ENCODE measurements at places on chromosomes 4 and X.

DNA sequence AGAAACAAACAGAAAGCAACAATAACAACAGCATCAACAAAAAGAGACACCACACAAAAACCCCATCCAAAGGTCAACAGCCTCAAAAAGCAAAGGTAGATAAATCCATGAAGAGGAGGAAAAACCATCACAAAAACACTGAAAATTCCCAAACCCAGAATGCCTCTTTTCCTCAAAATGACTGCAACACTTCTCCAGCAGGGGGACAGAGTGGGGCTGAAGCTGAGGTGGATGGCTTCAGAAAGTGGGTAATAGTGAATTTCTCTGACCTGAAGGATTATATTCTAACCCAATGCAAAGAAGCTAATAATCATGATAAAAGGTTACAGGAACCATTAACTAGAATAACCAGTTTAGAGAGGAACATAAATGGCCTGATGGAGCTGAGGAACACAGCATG lies 888.2 kb downstream of the RAB28 start:
- DNase-seq: no peak

DNA sequence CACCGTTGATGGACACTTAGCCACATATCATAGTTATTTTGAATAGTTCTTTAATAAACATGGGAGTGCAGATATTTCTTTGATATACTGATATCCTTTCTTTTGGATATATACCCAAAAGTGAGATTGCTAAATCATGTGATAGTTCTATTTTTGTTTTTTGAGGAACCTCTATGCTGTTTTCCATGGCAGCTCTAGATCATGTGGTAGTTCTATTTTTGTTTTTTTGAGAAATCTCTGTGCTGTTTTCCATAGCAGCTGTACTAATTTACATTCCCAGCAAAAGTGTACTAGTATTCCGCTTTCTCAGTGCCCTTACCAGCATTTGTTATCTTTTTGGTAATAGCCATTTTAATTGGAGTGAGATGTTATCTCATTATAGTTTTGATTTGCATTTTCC lies 3.6 kb downstream of the SH3BGRL start:
- no peak for DNase-seq

- DNase-seq: no peak
These were observed 52.0 kb upstream of the TMSB15B start for GRCh38 chrX:103910430-103910829.

DNA sequence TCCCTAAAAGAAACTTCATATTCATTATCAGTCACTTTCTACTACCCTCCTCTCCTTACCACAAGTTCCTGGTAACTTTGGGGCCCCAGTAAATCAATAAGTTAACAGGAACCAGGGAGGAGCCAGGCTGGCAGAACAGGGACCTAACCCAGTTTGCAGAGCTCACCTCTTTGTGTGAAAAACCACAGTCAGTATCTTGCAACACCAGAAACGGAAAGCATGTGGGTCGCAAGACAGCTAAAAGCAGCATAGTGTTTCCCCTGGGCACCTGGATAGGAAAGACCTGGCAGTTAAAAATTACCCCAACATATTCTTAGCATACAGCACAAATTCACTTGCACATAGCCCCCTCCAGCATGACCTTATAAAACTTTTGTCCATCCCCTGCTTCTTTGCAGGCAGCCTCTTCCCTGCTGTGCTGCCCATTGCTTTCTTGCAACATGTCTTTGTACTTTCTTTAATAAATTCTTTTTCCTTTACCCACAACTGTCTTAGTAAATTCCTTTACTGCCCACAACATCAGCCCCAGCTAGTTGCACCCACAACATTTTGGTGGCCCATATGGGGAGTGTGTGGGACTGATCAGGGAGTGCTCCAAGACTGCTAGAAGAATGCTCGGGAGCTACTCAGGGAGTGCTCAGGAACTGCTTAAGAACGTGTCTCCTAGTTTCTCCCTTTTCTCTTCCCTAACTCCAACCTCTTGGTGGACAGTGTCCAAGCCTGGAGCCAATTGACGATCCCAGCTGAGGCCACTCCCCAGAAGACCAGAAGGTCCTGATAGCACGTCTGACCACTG lies 83.4 kb downstream of the MSN start:
- DNase-seq: peak; percentile 64

DNA sequence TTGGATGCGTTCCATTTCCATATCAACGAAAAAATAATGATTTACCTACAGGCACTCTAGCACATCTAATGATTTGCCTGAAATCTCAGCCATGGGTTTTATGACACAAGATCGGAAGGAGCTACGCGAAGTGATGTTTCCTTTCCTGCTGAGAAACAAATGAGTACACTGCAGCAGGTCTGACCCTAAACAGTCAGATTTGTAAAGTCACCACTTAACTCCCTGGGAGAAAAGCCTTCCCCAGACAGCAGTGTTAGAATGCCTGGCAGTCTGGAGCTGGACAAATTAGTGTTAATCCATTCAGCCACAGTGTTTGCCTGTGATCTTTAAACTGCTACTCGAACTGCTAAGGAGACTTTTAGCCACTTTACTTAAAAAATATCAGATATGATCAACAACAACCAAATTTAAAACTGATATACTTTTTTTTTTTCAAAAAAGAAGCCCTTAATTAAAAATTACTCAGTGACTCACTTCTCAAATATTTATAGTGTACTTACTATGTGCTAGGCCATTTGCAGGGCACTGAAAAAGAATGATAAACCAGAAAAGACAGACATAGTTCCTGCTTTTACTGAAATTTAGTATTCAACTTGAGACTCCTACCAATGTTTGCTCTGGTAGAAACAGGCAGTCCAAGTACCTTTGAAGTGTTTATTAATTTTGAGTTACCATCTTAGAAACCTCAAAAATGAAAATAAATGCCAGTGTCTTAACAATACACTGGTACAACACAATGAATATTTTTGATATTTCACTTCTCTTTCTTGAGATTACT lies 104.5 kb downstream of the SHISA3 start:
- no peak for DNase-seq

DNA sequence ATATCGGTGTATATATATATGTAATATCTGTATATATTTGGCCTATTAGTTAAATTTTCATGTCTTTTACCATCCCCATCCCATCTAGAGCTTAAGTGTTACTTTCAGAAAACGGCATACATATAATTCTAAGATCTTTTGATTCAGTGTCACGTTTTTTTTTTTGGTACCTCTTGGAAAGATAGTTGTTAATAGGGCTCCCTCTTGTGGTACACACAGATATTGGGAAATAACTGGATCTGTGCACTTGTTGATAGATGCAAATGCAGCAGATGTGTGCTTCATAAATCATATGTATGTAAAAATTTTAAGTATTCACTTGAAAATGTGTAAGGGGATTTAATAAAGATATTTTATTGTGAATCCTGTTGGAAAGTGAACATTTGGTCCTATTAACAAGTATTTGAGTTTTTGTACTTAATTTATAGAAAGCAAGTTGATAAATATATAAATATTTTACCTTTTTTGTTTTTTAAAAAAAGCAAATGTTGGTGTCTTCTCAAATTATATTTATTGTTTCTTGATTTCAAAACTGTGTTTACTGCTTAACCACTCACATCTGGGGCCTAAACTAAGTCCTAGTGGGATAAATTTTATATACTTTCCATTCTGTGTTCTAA lies 74.7 kb downstream of the PAQR3 start:
- DNase-seq: no peak

- DNase-seq: no peak
These were observed 350.4 kb downstream of the FSTL5 start for GRCh38 chr4:161813389-161813788.

DNA sequence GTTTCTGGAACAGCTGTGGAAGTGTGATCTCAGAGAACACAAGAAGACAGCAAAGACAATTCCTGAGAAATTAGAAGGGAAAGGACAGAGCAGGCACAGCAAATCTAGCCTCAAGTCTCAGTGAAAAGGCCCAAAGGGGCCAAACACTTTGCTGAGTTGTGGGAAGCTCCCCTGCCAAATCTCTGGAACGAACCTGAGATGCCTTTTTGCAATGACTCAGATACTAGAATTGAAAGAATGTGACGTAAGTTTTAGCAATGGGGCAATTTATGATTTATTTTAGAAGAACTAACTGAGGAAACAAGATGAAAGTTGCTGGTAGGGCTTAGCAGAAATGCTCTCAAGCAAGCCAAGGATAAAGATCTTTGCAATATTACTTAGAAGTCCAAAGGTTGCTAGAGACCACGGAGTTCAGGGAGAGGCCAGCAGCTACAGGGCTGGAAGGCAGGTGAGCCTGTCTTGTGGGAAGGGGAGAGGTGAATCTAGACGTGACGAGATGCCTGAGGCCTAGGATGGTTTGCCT lies 92.8 kb downstream of the AMELX start:
- DNase-seq: no peak

DNA sequence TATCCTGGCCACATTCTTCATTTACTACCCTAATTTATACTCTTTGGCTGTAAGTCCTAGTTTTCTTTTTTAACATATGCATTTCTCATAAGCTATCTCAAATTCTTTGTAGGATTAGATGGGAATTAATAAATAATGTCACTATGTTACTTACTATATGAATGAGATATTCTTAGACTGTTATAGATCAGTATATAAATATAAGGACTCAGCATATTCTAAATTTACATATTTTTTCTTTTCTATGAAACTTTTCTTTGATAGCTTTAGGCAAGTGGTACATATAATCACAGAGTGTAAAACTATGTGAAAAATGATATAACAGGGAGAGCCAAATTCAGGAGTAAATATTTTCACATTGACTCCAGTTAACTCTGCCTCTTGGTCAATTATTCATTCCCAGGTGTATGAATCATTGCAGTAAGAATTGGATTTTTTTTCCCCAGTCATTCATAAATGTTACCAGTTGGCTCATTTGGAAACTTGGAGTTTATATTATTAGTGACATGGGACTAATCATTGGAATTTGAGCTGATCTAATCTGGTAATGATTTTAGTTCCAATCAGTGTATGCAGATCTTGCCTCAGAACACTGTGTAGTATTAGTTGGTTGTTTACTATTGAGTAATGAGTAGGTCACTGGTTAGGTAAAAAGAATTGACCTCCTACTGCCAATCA lies 25.3 kb downstream of the FHIP1A start:
- DNase-seq: no peak

DNA sequence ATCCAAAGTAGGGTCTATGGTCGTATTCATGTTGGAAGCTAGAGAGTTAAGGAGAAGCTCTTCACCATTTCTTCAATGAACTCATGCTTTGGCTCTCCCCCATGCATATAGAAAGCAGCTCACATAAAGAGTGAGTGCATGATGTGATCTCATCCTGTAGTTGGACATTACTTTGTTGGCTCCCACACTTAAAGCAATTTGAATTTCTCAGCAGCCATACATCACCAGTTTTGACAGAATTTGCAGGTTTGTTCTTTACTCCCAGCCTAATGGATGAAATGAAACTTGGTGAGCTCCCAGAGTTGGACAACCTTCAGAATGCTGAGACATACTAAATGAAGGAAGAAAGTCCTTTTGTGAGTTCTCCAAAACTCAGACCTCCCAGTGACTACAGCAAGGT lies 613.5 kb downstream of the IQCM start:
- DNase-seq: no peak

DNA sequence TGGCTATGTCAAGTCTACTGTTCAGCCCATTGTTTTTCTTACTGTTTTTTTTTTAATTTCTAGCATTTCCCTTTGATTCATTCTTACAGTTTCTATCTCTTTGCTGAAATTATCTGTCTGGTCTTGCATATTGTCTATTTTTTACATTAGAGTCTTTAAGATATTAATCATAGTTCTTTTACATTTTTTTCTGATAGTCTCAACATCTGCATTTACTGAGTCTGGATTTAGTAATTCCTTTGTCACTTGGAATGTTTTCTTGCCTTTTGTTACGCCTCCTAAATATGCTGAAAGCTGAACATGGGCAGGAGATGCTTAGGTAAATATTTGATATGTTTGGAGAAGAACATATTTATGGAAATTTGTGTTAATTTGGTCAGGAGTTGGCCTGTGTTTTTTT lies 10.4 kb downstream of the JADE3 start:
- no peak for DNase-seq

Data from activated effector memory CD4-positive, alpha-beta T cell treated with anti-CD3 and anti-CD28 coated beads, Interleukin-2, amount 50 U/mL, for 16 hours (primary cell).